Right ventricle myocardium inferior (tissue), 1 donor: ENCODE measurements at places on chromosomes 2 and 18. TPM values are rescaled to one million over a fixed set of nuclear protein-coding genes. Genes with fewer than 3 reads are reported as not detected.
A peak's percentile ranks its signal among the peaks of the same experiment; 100 is the strongest.

- DNase-seq = no peak
These were observed 65.6 kb downstream of the MYCN start for GRCh38 chr2:16005816-16006536.

GRCh38 chr2:96498021-96498431 is 7.1 kb downstream of the NEURL3 start:
- no peak for DNase-seq

Gene CD302
- 21.9 TPM for total RNA-seq

Gene HTR2B
- not detected for total RNA-seq

- DNase-seq = no peak
These were observed 389.2 kb downstream of the FBXO15 start for GRCh38 chr18:73758446-73758845.

DNA sequence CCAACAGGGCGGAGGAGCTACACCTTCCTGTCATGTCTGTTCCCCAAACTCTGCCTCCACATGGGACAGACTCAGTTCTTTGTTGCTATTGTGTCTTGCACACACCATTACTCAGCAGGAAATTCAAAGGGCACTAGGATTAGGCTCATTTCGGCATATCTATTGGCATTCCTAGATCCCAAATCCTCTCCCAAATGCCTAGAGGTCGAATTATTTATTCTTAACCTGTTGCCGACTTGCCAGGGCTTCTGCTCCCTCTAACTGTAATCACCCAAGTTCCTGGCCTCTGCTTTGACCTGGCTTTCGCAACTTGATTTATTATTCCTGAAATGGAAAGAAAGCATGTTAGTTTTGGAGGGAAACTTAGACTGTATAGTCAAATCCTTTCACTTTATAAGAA is 67.8 kb upstream of the ST6GAL2 start:
- no peak for DNase-seq

- DNase-seq = peak; percentile 18
These were observed 170.1 kb downstream of the INHBB start for GRCh38 chr2:120515759-120516678.

DNA sequence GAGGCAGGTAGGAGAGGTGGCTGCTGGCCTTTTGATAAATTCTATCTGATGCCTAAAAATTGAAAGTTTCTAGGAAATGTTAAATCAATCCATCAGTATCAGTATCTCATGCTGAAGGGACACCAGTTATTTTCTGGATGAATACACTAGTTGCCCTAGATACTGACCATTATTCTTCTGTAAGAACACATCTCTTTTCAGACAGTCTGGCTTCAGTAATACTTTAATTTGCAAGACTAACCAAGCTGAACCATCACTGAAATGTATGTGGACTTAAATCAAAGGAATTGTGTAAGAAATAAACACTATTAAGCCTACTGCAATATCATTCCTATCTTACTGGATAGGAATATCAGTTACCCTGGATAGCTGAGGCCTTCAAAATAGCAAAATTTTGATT is 1546.3 kb downstream of the LRP1B start:
- DNase-seq = no peak

DNA sequence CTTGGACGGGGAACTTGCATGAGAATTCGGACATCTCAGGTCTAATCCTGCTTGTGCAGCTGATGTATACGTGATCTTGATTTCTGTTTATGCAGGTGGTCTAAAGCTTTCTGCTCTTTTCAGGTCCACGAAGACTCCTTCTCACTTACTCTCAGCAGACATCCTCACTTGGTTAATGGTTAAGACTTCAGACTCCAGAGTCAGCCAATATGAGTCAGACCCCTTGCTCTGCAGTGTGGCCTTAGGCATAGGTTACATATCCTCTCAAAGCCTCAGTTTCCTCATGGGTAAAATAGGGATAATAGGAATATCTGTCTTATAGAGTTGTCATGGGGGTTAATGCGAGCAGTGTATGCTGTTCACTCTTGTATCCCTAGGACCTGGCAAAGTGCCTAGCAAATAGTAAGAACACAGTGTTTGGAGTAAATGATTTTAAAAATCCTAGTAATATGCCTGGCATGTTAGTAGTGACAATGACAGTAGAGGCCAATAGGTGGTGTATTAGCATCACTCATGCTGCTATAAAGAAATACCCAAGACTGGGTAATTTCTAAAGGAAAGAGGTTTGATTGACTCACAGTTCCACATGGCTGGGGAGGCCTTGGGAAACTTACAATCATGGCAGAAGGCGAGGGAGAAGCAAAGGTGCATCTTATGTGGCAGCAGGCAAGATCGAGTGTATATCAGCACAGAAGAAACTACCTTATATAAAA is 42.3 kb downstream of the XRCC5 start:
- DNase-seq = no peak

Gene SIX3
- not detected for total RNA-seq

- no peak for DNase-seq
These were observed 24.1 kb downstream of the SMARCAL1 start for GRCh38 chr2:216436383-216436782.

- no peak for DNase-seq
These were observed 201.7 kb downstream of the MREG start for GRCh38 chr2:215811409-215812345.

Gene ACVR2A
- total RNA-seq = 11.7 TPM
